Ureter (tissue), 1 donor: ENCODE measurements at places on chromosomes 6 and 20.

- DNase-seq: no peak
These were observed 205.8 kb downstream of the TMEM242 start for GRCh38 chr6:157117431-157118095.

DNA sequence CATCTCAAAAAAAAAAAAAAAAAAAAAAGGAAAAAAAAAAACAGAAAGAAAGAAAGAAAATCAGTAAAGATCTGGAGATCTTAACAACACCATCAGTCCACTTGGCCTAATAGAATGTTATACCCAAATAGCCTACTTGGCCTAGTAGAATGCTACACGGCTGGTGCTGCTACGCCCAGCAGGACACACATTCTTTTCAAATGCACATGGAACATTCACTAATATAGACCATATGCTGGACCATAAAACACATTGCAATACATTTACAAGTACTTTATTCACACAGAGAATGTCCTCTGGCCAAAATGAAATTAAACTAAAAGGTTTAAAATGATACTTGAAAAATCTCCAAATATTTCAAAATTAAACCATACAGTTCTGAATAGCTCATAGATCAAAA, 80.0 kb upstream of the TNFAIP3 start:
- no peak for DNase-seq

DNA sequence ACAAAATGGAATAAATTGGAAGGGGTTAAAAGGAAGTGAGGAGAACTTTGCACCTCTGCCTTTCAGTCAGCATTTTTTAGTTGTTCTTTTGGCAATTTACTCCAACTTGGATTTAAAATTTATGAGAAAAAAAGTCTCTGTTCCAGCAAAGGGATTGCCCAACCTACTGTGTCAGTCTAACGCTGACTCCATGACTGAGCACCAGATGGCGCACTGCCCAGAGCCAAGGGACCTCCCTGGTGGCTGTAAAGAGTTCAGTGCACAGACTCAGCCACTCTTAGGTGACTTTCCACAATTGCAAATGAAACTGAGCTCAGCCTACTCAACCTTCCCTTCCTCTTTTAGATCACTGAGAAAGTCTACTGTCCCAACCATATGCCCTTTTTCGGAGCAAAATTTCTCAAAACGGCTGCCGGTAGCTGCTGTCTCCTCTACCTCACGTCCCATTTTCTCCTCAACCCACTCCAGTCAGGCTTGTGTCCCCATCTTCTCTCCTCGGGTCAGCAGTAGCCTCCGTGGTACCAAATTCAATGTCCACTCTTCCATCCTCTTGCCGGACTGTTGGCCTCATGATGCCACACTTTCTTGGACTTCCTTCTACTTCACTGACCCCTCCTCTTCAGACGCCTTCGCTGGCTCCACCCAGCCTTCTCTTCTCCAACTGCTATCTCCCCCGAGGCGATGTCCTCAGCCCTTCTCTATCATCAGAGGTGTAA, 38.7 kb downstream of the GSTA2 start:
- peak; percentile 71 for DNase-seq

DNA sequence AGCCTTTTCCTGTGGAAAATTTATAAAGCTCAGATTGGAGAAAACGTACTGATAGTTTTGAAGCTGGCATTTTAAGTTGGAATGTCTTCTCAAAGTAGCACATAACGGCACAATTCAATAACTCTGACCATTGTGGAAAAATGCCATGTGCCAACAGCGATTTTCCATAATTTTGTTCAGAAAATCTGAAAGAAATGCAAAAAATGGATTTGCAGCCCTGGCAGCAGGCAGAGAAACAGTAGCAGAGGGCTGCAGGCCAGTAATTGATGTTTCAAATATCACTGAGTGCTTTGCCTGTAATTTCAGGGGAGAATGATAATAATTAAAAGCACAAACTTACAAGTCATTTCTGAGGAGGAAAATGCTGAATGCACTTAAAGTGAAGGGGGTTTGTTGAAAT, 507.4 kb downstream of the MAFB start:
- no peak for DNase-seq

- no peak for DNase-seq
These were observed 227.2 kb upstream of the SULF2 start for GRCh38 chr20:48012401-48012974.

GRCh38 chr20:10201321-10201870, 17.2 kb upstream of the SNAP25 start:
- DNase-seq: no peak

DNA sequence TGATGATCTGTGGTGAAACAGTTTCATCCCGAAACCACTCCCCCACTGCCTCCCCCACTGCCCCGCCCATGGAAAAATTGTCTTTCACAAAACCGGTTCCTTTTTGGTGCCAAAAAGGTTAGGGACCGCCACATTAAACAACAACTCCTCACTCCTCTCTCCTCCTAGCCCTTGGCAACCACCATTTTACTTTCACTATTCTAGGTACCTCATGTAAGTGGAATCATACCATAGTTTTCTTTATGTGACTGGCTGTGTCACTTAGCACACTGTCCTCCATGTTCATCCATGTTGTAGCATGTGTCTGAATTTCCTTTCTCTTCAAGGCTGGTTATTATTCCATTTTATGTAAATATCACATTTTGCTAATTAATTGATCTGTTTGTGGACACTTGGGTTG, 99.3 kb downstream of the UTRN start:
- DNase-seq: no peak

GRCh38 chr6:158213925-158214674, 46.0 kb downstream of the GTF2H5 start:
- peak; percentile 64 for DNase-seq

DNA sequence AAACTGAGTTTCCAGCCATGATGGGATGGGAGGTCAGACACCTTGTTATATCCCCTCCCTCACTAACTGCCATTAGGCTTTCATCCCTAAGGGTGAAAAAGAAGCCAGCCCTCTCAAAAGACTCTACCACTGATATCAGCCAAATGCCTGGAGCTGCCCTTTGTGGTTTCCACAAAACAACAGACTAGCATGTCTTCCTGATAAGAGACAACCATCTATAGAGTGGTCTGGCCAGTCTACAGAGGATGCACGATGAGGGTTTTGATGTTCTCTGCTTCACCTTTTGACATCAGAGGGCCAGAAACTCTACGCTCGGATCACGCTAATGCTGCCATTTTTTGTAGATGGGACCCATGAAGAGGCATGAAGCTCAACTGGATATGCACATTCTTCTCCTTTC, 61.7 kb upstream of the ARHGAP18 start:
- no peak for DNase-seq

- peak; percentile 46 for DNase-seq
These were observed at the start of gene C20orf141 for GRCh38 chr20:2814587-2815051. TSS of gene C20orf141 (plus strand) at chr20:2814987. CDS start at chr20:2815185, 198 bp downstream.

DNA sequence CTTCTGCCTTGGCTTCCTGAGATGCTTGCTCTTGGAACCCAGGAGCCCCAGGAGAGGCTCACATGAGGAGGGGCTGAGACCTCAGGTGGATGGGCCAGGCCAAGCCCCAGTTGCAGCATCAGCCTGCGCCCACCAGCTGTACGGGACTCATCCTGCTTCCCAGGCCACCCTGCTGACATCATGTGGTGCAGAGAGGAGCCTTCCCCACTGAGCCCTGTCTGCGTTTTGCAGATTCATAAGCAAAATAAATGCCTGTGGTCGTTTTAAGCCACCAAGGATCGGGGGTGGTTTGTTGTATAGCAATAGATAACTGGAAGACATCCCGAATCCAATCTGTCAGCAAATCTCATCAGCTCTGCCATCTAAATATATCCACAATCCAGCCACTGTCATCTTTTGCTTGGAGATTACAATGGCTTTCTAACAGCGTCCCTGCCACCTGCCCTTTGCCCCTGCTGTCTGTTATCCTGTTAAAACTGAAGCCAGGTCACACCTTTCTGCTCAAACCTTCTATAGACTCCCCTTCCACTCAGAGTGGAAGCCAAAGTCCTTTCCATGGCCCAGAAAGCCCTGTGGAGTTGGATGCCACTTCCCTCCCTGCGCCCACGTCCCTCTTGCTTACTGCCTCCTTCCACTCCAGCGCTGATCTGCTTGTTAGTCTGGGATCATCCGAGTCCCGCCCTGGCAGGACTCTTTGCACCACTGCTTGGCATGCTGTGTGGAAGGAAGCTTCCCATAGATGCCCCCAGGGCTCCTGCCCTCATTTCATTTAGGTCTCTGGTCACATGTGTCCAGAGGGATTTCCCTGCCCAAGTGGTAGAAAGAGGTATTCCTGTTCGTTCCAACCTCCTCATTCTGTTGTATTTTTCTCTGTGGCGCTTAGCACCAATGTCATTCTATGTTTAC, 24.0 kb upstream of the MLN start:
- no peak for DNase-seq

DNA sequence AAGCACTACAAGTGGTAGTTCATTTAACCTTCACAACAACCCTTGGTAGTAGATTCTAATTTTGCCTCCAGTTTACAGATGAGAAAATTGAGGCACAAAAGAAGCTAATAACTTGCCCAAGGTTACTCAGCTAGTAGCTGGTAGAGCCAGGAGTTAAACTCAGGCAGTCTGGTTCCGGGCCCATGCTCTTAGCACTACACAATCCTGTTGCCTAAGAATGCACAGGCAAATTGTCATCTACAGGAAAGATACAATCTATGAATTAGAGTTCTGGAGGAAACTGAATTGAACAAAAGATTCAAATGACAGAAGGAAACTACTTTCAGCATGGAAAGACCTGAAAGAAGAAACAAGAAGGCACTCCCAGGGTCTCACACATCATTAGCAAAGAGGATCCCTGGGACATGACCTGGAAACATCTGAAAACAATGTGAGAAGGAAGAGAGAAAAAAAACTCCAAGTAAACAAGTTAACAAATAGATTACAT, 56.8 kb downstream of the ZHX3 start:
- no peak for DNase-seq

DNA sequence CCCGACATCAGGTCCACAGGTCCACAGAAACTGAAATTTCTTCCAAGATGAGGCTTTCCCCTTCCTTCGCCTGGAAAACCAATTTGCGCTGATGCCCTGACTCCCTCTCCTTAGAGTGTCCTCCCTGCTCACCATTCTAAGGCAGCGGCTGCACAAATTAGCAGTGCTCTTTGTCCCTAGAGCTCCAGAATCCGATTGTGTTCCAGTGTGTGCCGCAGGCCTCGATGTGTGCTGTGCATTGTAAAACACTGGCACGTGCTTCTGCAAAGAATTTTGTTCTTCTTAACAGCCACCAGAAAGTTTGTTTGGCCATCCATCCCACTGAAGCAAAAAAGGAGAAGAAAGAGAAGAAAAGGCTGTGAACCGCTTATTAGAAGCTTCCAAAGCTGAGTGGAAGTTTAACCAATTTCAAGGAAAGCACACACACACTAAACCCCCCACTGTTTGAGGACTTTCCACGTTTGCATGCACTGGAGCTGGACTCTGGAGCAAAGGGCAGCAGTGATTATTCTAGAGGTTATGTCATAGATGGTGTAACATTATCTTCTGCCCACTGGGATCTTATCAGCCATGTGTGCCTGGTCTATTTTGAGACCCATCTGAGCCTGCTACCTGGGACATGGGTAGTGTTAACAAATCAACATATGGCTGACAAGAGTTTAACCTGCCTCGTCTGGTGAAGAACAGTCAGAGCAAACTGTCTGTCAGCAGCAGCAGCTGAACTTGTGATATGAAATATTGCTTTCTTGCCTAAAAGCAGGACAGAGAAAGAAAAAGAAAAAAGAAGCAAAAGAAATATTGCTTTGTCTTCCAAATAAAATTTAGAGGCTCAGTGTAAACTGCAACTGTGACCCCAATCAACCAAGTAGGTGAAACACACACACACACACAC, 64.9 kb upstream of the RREB1 start:
- DNase-seq: no peak

- DNase-seq: no peak
These were observed 48.8 kb downstream of the KIZ start for GRCh38 chr20:21174516-21175239.

DNA sequence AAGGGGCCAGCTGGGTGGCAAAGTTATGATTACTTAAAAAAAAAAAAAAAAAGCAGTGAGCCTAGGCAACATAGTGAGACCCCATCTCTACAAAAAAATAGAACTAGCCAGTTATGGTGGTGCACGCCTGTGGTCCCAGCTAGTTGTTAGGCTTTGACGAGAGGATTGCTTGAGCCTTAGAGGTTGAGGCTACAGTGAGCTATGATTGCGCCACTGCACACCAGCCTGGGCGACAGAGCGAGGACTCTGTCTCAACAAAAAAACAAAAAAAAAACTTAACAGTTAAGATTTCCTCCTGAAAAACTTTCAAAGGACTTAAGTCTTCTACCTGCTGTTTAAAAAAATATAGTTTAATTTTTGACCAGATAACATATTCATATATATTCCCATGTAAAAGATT, 2.4 kb downstream of the GTSF1L start:
- DNase-seq: no peak

DNA sequence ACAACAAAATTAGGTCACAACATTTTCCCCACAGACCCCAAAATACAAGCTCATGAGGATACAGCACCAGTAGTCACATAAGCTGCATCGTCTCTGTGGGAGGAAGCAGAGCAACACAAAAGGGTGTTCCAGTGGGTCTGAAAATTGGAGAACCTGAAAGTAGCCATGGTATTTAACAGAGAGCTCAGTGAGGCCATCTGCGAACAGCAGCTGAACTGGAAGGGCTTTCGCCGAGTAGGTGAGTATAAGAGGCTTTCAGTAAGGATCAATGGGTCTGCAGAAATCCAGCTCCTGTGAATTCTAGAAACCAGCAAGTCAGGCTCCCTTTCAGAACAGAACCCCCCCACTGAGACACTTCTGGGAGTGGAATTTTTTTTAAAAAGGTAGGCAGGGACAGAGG, 120.0 kb upstream of the RREB1 start:
- DNase-seq: no peak

GRCh38 chr20:14525426-14525825, 188.0 kb upstream of the FLRT3 start:
- no peak for DNase-seq

DNA sequence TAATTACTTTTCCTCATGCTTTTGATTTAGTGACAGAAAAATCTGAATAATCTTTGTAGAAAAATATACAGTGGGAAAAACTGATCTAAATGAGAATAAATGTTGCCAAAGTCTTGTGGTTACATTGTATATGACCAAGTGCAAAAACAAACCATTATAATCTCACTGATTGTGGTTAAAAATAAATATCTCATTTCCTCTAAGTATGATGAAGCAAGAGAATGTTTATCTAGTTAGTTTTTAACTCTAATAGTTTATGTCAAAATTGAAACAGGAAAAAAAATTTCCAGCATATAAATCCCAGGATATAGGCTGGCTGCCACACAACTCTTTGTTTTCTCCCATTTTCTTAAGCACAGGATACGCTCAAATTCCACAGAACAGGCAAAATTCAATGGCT, 392.7 kb upstream of the ID4 start:
- no peak for DNase-seq

DNA sequence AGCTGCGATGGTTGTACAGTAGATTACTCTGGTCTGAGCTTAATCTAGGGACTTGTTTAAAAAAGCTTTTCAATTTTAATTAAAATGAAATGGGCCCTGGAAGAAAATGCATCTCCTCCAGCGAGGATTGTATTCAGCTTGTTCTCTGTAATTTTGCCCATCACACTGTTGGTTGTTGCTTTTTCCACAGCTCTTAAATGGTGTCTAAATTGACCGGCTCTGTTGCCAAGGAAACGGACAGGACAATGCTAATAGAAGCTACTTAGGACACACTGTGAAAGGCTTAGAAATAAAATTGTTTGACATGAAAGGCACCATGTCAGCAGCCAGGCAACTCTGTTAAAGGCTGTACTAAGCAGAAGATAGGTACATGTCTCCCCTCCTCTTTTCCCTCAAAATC, 116.7 kb upstream of the NRSN1 start:
- DNase-seq: no peak
